ENCODE measurements at places on chromosomes 12 and 14.

DNA sequence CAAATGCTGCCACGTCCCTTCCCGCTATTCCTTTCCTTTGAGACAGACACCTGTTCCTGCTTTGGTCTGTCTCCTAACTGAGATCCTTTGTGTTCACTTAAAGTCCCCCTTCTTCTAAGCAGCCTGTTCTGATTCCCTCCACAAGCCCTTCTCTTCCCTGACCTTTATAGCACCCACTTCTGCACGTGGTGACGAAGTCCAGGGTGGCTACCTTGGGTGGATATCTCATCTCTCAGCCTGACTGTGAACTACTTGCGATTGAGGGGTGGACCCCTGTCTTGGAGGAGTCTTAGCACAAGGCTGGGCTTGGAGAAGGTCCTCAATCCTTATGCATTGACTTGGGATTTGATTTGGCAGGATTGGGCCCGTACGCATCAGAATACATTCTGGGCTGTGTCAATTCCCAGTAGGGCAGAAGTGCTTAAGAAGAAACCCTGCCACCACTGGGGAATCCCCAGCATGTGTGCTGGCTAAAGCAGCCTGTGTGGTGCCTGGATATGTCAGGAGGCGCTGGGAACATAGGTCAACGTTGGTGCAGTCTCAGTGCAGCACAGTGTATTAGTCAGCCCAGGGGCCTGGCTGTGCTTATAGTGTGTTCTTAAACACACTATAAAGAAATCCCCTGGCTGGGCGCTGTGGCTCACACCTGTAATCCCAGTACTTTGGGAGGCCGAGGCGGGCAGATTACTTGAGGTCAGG is 23.6 kb downstream of the KRT80 start:
- DNase-seq: no peak

GRCh38 chr12:60263161-60263560 is 667.3 kb downstream of the SLC16A7 start:
- no peak for DNase-seq

DNA sequence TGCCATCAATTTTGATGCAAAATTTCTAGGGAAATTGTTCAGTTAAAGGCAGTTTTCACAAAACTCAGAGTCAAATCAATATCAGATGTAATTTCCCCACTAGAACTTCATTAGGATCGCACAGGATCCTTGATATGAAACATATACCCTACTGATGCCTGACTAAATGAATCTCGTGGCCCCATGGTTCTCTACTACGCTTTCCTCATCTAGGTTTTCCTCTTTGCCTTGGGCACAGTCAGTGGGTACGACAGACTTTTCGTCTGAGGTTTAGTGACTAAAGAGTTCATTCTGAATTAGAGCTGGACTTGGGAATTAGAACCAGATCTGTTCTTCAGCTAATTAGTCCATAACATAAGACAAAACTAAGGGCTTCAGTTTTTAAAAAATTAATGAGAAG is 42.5 kb upstream of the GNPNAT1 start:
- no peak for DNase-seq

DNA sequence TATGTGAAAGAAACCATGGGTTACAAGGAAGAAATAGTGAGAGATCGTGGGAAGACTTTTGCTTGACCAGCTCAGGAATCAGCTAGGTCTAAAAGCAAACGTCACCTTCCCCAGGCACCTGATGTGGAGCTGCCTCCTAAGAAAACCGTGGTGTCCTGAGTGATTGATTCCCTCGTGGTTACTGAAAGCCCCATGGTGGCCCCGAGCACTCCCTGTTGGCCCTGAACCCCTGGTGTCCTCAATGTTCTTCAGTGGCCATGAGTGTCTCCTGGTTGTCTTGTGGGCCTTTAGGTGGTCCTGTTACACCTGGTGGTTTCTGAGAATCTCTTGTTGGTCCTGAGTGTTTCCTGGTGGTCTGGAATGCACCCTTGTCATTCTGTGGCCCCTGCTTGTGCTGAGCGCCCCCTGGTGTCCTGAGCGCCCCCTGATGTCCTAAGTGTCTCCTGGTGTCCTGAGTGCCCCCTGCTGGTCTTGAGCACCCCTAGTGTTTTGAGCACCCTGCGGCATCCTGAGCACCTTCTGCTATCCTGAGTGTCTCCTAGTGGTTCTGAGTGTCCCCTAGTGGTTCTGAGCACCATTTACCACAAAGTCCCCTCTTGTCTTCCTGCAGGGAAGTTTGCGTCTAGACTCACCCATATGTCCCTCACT is 518.7 kb downstream of the TMEM121 start:
- DNase-seq: peak; percentile 47

DNA sequence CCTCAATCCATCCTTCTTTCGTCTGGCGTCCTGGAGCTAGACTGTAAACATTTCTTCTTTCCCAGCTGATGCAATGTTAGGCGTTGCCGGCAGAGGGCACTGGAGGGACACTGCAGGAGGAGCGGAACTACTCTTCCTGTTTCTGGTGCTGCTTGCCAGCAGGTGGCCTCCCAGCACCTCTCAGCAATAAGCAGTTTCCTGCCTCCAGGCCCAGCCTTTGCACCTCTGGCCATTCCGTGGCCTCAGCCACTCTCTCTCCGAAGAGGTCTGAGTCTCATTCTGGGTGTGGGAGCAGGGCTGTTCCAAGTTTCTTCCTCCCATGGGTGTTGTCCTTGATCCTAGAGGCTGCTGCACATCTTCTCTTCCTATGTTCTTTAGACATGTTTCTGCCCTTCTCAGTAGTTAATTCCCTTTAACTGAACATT is 7.5 kb upstream of the ASPG start:
- peak; percentile 80 for DNase-seq

DNA sequence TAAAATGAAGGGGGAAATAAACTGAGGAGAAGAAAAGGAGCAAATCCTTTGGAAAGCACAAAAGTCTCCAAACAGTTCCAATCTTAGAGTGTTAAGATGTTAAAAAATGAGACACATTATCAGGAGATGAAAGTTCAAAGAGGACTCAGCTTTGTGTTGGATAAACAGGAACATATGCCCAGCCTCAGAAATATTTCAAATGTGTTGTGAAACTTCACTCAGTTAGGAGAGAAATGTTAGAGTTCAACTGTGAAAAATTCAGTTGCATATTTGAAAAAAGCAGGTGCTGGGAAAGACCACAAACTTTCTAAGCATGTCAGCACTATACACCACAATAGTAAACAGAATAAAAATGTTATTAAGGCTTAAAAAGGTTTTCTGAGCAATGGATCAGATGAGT is 136.8 kb upstream of the PRKD1 start:
- no peak for DNase-seq

DNA sequence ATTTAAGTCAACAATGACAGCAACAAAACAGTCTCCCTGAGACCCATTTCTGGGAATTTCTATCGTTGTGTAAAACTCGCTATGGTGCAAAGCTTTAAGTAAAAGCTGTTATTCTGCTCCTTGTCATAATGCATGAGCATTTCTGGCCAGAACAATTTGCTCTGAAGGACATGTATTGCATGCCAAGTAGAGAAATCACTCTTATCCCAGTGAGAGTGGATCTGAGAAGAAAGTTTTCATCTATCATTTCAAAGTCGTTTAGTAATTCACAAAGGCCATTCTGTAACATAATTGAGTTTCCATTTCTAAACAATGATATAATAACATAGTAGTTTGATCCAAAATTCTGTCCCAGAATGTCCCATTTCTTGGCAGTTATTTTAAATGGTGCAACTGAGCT is 86.6 kb downstream of the TBC1D30 start:
- no peak for DNase-seq

- DNase-seq: no peak
Measured at GRCh38 chr12:127685931-127686330, 581.0 kb upstream of the TMEM132C start.

DNA sequence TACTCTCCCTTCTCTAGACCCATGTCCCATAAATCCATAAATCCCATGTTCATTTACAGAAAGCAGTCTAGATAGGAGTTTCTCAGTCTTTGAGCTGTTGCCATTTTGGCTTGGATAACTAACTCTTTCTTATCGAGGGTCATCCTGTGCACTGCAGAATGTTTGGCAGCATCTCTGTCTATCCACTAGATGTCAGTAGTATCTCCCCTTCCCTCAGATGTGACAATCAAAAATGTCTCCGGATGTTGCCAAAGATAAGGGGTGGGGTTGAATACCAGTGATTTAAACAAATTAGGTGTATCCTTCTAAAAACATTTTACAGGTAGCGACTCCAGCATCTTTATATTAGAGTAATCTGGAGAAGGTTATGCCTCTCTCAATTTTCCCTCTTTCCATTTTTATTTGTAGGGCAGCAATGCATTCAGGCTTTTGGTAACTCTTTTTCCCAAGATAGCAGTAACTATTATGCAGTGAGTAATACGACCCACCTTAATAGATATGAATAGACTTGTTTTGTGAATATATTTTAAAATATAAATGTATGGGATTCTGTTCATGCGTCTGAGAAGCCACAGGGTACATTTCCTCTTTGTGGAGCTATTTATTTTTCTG is 100.7 kb downstream of the LRRK2 start:
- DNase-seq: peak; percentile 50

- DNase-seq: no peak
Measured at GRCh38 chr12:42588524-42589464, 752 bp downstream of the PRICKLE1 start.
